ENCODE measurements at places on chromosomes 11 and 22.
A peak's percentile ranks its signal among the peaks of the same experiment; 100 is the strongest.

- no peak for DNase-seq
Measured at GRCh38 chr11:2248242-2248641, 22.1 kb downstream of the ASCL2 start.

- DNase-seq, result no peak
Measured at GRCh38 chr11:578276-579035, 2.2 kb downstream of the PHRF1 start.

GRCh38 chr22:46753360-46753759 is 9.1 kb upstream of the TBC1D22A start:
- no peak for DNase-seq

DNA sequence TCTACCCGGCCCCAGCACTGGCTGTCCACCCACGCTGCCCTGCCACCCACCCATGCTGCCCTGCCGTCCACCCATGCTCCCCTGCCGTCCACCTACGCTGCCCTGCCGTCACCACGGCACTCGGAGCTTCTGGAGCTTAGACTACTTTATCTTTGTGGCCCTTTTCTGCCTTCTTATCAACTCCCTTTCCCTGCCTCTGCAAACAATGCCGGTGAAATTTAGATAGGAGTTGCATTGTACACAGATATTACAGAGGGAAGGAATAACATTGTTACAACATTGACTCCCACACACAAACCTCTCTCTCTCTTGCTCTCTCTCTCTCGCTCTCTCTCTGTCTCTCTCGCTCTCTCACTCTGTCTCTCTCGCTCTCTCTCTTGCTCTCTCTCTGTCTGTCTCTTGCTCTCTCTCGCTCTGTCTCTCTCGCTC is 33.7 kb upstream of the BRSK2 start:
- DNase-seq, result no peak

DNA sequence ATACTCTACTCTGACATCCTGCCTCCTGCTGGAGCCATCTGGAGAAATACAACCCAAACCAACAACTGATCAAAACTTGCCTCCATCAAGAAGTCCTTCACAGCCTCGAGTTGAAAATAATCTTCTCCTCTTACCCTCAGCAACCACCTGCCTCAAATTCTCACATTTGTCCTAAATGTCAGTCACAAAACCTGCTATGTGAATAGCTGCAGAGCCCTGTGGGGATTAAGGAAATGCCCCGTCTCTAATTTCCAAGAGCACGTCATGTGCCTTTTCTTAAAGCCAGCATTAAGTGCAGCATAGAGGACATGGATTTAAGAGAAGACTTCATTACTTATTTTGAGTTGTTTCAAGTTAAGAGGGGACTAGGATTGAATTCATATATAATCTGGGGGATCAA is 105.9 kb downstream of the TRPC6 start:
- no peak for DNase-seq

DNA sequence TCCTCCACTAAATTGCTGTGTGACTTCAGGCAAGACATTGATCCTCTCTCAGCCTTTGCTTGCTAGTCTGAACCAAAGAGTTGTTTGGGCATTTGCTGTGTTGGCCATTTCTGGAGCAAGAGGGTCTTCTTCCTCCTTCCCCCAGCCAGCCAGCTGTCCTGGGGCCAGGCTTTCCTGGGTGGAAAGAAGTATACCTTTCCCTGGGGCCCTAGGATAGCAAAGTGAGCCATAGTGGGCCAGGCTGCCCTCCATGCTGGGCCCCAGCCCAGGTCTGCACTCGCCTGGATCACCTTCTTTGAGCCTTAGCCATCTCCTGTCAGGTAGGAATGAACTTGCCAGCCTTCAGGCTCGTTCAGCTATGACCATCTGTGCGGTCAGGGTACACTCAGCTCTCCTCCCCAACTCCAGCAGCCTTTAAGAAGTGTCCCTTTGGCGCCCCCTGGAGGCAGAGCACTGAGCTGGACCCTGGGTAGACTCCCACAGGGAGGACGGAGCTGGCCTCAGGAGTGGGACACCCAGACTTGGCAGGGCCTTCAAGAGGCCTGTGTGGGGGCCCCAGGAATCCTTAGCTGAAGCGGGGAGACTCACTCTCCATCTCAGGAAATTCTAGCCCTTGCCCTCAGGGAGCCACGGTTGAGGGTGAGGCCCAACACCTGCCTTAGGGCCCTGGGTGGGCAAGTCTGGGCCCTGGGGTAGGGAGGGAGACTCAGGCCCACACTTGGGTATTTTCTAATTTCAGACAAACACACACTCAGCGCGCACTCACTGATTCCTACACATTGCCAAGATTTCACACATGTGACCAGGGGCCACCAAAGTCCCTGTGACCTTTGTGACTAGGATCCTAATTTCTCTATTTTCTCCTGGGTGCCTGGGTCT is 35.6 kb upstream of the TPBGL start:
- peak; percentile 75 for DNase-seq

- DNase-seq, result no peak
Measured at GRCh38 chr11:69984457-69985261, 93.5 kb upstream of the ANO1 start.

DNA sequence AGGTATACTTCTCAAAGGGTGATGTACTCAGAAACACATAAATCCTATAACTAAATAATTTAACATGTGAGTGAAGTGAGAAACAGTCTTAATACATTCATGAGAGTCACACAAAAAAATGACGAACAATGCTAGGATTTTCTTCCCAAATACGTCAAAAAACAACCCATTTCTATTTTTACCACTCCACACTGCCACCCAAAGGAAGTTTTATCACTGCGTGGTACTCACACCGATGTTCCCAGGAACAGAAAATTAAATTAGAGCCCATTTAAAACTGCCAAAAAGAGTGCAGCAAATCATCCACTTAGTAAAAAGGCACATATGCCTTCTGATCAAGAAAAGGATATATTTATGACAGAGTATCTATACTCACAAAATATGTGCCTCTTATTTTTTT is 710.9 kb upstream of the FAT3 start:
- no peak for DNase-seq

DNA sequence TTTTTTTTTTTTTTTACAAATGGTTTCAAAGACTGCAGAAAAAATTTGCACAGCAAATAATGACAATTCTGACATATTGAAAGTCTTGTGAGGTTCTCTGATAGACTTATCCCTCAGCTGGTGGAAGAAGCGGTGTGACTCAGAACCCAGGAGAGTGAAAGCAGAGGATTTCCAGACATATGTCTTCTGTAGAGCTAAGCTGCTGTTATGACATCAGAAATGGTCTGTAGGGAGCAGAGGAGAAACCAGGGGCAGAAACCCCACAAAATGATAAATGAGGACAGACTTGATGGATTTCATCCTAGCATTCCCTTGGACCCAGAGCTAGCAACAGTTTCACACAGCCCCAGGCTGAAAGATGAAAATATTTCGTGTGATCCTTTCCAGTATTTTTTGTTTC is 582.6 kb downstream of the METTL15 start:
- DNase-seq, result no peak

DNA sequence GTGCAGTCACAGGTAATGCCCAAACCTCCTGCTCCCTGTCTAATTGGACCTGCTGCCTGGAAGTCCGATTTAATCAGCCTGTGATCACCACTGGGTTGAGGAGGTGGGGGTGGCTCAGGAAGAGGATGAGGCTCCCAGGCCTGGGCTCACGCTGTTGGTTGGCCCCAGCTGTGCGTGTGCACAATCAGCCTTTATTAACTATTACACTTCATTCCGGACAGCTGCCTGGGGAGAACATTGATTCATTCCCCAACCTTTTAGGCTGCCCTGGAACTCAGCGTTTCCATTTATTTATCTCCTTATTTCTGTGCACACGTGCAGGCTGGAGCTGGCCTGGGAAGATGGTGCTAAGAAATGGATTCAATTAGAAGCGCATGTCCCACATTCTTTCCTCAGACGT is 123.4 kb downstream of the DSCAML1 start:
- DNase-seq, result peak; percentile 90

- peak; percentile 29 for DNase-seq
Measured at GRCh38 chr11:4065601-4066377, 28.8 kb upstream of the RRM1 start.

DNA sequence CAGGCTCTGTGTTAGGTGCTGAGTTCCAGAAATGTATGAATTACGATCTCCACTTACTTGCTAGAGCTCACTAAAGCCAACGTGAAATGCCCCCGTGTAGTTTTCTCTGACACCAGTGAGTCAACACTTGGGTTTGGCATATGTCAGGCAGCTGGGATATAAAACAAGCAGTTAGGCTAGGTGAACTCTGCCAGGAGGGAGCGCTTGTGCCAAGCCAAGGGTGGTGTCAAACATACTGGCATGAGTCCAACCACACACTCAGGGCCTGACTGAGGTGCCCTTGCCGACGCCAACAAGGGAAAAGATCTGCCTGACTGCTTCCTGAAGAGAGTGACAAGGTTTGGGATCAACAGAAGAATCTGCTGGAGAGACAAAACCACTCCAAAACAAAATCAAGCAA is 167.8 kb upstream of the NARS2 start:
- peak; percentile 52 for DNase-seq

DNA sequence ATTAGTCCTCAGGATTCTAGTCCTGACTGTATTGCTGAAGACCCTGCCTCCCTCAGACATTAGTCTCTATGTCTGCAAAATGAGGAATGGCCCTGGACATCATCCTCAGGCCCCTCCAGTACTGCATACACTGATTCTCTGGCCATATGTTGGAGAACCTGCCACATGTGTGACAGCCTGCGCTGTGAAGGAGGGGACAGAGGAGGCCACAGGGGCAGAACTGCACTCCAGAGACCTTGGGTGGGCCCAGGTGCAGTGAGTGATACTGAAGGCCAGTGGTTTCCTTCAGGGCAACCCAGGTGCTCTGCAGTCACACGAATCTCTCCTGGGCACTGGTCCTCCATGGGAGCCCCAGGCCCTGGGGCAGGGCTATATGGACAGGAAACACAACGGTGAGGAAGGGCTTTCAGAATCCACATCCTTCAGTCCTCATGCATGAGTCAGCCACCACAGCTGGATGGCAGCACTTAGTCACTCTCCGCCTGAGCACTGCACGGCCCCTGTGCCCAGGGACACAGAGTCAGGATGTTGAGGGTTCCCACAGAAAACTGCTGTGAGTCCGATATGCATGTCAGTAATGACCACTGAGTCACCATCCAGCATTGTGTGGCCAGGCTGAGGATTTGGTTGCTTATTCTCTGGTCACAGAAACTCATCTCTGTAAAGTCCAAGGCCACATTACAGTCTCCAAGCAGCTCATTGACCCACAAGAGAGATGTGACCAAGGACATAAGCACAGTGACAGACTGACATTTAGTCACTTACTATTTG is 39.7 kb downstream of the ME3 start:
- DNase-seq, result no peak

- DNase-seq, result no peak
Measured at GRCh38 chr11:17475666-17476316, 854 bp downstream of the ABCC8 start.

DNA sequence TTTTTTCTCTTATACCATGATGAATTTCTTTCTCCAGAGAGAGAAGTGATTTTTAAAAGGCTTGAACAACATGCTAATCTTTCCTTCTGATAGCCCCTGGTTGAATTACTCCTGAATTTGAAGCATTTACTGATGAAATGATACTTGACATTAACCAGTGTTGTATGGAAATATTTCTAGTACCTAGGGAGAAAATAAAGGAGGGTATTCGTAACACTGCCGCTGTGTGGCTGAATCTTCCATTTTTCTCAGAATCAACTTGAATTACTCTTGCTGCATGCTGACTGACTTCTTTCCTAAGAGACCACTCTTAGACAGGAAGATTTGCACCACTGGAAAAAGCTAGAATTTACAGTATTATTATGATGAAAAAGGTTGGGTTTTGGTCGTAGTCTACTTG is 118.3 kb downstream of the FAT3 start:
- no peak for DNase-seq

GRCh38 chr11:64590763-64591221 is at the start of gene SLC22A12:
Gene SLC22A12, plus strand, starts transcription at chr11:64591220. Its CDS starts 337 bp downstream, at chr11:64591557.
- DNase-seq, result no peak

GRCh38 chr11:55719608-55720160 is 53.6 kb upstream of the OR5D13 start:
- no peak for DNase-seq

GRCh38 chr11:14374922-14375830 is 16.2 kb upstream of the RRAS2 start:
- no peak for DNase-seq

- DNase-seq, result no peak
Measured at GRCh38 chr11:125343086-125343717, 152.9 kb downstream of the FEZ1 start.

DNA sequence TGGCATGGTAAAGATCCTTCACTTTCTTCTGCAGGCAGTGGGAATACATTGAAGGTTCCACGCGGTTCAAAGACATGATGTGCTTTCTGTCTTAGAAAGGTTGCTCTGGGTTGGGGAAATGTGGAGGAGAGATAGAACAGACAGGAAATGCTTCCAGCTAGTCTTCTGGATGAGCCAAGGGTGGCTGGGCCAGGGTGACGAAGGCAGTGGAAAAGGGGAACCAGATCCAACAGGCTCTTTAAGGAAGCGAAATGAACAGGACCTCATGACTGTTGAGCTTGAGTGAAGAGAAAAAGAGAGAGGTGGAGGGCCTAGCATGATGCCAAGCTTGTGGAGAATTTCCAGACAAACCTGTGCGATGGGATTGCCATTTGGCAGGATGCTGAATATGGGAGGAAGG is 56.4 kb upstream of the LMO1 start:
- DNase-seq, result no peak

GRCh38 chr11:10376061-10376460 is 71.2 kb downstream of the ADM start:
- no peak for DNase-seq

DNA sequence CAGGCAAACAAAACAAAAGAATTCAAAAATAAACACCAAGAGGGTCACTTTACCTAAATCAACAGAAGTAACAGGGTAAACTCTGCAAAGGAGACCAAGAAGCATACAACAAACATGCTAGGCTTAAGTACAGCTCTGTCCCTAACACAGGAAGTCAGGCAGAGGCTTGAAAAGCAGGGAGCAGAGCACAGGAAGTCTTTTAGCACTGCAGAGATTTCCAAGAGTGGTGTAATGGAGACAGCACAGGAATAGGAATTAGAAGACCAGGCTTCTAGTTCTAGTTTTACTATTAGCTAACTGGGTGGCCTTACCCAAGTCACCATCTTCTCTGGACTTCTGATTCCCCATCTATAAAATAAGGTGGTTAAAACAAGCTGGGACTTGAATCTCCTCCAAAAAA is 1.9 kb downstream of the RBFOX2 start:
- DNase-seq, result peak; percentile 42

GRCh38 chr22:37090920-37091695 is 18.4 kb downstream of the TMPRSS6 start:
- no peak for DNase-seq

DNA sequence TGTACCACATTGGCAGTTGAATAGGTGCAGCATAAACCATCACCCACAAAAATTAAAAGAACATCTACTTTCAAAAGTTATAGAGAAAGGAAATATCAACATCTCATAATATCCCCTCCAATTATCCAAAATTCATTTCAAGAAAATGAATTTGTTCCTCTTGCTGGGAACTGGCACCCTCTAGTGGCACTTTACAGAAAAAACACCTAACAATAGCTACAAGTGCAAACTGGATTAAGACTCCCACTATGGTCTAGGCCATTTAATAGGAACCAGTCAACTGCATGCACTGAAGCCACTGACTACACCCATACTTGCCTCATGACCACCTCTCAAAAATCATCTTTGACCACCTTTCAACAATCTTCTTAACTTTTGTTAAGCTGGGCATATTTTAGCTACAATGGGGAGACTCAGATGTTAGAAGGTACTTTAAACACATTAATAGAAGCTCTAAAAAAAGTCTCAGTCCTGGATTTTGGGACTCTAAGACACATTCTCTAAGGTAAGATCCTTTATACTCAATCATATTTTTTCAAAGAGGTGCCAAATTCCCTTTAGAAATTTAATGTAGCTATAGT is 17.3 kb downstream of the TRAF6 start:
- DNase-seq, result peak; percentile 76

GRCh38 chr11:19963697-19964387 is 196.4 kb downstream of the DBX1 start:
- no peak for DNase-seq

Data from Ammon's horn (tissue), 1 donor.